Kidney glomerular epithelial cell (primary cell): ENCODE measurements at places on chromosomes 12 and 14.

- DNase-seq = no peak
Measured at GRCh38 chr12:2498964-2499500, 295.7 kb upstream of the FKBP4 start.

DNA sequence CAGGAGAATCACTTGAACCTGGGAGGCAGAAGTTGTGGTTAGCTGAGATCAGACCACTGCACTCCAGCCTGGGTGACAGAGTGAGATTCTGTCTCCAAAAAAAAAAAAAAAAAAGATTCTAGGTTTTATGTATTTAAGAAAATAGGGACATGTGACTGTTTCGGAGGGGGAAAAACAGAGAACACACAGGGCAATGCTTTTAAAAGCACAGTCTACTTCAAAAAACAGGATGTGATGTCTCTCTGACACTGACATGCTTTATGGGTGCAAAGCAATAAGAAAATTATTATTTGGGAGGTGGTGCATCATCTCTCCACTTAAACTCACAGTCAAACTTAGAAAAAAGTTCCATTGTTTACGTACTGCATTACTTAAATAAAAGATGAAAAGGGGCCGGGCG, 28.7 kb downstream of the CLIP1 start:
- DNase-seq = no peak

- DNase-seq = peak; percentile 18
Measured at GRCh38 chr12:27462151-27462694, 15.7 kb downstream of the SMCO2 start.

DNA sequence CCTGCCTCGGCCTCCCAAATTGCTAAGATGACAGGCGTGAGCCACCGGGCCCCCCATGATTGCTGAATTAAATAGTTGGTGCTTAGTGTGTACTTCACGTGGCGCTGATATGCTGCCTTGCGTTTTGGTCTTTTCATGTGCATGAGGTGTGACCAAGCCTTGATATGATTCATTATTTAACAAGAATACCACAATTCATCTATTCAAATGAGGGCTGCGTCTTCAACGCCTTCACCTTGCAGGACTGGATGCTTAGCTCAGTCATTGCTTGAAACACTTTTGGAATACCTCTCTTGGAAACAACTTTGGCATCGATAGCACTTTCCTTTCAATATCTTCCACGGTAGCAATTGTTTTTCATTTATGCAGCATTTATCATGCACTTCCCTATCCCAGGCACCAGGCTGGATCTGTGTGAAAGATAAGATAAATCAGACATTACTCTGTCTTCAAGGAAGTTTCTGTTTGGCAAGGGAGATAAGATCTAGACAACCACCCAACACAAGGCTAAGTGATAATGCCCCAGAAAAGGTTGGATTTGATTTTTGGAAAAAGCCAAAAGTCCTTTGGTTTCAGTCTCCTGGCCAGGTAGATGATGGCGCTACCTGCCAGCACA, 1.3 kb upstream of the TEAD4 start:
- DNase-seq = no peak

DNA sequence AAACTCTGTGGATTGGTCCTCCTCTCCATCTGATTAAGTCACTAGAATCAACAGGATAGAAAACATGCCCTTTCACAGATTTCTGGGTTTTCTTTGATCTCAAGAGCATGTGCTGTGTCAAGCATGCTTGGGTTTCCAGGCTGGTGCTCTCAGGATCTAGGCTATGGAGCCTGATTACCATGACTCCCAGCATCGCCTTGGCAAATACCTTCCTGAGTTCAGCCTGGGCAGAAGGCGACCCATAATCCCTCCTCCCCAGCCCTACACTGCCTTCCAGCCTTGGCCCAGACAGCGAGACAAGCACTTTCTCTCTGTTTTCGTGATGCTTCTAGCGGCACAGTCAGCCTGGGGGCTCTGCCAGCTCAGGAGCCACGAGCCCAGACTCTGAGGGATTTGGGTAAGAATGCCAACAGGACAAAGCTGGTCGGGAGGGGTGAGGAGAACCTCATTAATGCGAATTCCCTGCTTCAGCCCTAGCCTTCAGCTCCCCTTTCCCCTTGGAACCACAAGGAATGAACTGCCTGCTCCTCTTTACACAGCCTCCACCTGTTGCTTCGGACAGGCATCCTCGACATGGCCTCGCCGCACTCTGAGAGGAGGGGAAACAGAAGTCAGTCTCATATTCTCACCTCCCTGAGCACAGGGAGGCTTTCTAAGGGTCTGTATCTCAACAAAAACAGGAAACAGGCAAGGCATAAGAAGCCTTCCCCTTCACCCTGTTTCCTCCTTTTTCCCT, 227.1 kb downstream of the MSRB3 start:
- peak; percentile 44 for DNase-seq

DNA sequence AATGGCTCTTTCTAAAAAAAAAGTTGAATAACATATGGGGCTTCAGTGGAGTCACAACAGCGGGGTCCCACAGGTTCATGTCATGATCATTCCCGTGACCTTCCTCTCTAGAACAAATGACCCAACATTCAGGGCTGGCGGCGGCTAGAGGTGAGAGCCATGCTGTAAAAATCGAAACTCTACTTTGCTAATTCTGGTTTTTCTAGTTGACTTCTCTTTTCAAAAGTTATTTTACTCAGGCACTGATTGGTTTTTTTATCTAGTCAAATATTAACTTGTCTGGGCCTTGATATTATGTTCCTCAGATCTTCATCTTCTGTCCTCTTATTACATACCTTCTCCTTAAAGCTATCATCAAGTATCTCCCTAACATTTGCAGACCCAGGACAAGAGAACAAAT, 402.9 kb upstream of the SOX5 start:
- DNase-seq = no peak
